ENCODE measurements at places on chromosomes 5 and 9.

DNA sequence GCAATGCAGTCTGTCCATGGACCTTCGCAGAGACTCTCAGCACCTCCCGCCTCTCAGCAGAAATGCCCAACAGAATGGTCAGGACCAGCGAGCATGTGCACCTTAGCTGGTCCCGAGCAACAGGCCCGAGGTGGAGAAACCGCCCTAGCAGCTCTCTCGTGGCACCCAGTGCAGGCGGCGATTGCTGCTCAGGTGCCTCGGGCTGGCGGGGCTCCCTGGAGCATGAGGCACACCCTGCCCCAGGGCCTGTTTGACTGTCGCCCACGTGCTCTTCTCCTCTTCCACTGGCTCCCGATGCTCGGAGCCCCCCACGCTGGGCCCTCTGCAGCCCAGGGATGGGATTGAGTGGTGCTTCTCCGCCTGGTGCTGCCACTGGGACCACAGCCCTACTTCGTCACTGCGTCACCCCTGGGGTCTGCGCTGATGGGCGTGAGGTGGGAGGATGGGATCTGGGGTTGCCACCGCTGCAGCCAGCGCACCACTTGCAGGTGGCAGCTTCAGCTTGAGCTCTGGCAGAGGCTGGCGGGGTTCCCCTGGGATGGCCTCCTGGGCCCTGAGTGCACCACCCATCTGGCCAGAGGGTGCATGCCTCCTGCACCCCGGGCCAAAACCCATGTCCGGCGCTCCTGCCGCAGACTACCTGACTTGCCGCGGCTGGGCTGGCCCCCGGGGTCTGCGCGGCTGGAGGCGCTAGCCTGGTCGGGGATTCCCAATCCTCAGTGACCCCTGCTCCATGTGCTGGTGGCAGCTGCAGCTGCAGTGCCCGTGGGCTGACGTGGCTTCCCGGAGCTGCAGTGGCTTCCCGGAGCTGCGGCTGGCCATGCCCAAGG lies 244.2 kb downstream of the FOXD4L6 start:
- DNase-seq, result no peak

GRCh38 chr5:113000466-113000865 lies 23.9 kb downstream of the DCP2 start:
- no peak for DNase-seq

- DNase-seq, result no peak
These were observed 43.1 kb downstream of the SPTAN1 start for GRCh38 chr9:128595471-128595870.

- DNase-seq, result no peak
These were observed 238.4 kb downstream of the TRPM3 start for GRCh38 chr9:70883056-70883455.

DNA sequence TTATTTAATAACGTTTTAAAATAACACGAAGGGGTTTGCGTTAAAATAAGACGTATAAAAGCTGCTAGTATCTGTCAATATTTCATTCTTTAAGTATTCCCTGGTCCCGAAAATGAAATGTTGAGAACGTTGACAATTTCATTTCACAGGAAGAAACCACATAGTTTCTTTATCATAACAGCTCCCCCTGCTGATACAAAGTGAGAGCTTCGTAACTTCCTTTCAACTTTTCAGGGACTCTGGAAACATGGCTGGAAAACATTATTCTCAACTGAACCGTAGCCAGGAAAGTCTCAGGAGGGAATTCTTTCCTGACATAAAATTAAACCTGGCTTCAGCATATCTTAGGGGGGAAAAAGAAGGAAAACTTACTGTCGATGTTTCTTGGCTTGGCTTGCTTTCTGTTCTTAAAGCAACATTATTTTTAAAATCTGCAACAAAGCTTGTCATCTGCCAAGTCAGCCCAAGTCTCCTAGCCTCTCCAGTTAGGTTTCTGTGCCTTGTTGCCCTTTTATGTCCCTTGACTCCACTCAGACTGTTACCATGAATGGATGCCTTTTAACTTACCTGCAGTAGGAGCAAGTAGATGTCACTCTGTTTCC lies 122.9 kb upstream of the DAB2 start:
- DNase-seq, result peak; percentile 89

DNA sequence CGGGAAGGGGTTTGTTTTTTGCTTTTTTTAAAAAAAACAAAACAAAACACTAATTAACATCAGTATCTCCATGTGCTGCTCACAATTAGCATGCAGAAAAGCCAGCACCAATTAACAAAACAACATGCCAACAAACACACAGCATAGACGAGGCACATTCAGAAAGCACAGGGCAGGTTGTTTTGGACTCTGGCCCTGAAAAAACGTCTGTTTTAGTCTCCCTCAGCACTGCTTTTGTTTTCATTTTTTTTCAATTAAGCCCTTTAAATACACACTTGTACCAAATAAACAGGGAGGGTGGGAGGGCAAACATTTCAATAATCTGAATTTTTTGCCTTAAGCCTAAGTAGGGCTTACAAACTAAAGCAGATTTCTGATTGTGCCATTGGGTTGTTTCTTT lies 309.6 kb downstream of the DTWD2 start:
- DNase-seq, result no peak

DNA sequence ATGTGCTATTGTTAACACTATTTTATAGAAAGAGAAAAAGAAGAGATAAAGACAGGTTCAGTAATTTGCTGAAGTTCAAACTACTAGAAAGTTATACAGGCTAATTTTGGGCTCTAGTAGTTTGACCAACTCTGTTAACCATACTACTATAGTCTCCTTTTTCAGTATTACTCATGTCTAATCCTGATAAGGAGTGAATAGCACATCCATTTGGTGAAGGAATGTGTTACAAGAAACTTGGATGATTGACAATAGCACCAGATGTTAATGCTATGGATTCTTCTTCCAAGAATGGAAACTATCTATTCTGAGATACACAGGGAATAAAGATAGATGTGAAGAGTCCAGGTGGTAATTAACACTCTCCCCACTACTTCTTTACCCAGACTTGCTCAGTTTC lies 677.3 kb downstream of the PRELID2 start:
- no peak for DNase-seq

GRCh38 chr5:59333416-59333815 lies 560.1 kb downstream of the PDE4D start:
- no peak for DNase-seq

- no peak for DNase-seq
These were observed 124.9 kb upstream of the ZNF608 start for GRCh38 chr5:124871303-124871702.

GRCh38 chr9:24035816-24036215 lies 209.8 kb upstream of the ELAVL2 start:
- no peak for DNase-seq

GRCh38 chr9:69834056-69834455 lies 13.4 kb downstream of the CFAP95 start:
- DNase-seq, result no peak

GRCh38 chr9:124839612-124840299 lies 13.5 kb upstream of the WDR38 start:
- no peak for DNase-seq

DNA sequence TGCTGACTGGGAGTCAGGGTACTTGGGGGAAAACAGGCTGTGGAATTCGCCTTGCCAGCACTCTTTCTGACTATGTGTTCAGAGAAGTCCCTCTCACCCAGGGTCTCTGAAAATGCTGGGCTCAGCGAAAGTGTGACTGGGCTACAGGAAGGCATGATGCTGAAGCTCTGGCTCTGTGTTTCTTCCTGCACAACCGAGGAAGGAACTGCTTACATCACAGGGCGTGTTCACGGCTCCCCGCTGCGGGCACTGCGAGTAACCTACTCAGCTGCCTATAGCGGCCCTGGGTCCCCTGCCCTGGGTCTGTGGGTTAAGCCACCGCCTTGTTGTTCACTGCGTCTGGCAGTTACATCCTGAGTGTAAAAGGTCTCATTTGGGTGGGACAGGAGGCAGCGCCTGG lies 222.4 kb upstream of the IRX4 start:
- no peak for DNase-seq

GRCh38 chr5:173751266-173751600 lies 134.8 kb upstream of the BOD1 start:
- DNase-seq, result no peak

GRCh38 chr5:67414712-67415111 lies 218.1 kb upstream of the CD180 start:
- peak; percentile 80 for DNase-seq

GRCh38 chr9:129208207-129209032 lies 30.4 kb upstream of the IER5L start:
- DNase-seq, result no peak

- no peak for DNase-seq
These were observed 1.2 kb downstream of the SCAMP1 start for GRCh38 chr5:78361631-78361993.

DNA sequence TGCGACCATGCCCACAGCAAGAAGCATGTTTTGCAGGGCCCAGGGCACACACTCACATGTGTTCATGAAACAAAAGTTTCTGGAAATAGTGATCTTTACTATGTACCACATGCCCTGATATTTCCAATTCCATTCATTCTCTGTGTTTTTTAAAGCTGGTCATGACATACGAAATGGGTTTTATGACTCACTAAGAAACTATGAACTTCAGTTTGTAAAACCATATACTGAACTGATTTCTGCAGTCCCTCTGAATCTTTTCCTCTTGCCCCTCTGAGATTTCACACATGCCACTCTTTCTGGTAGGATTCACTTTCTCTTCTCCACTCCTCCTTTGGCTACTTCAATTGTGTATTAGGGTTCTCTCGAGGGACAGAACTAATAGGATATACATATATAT lies 416.1 kb upstream of the TRPC7 start:
- peak; percentile 81 for DNase-seq

- DNase-seq, result no peak
These were observed 30.7 kb upstream of the LPCAT1 start for GRCh38 chr5:1554410-1554967.

GRCh38 chr9:35533398-35533797 lies 43.5 kb downstream of the RUSC2 start:
- no peak for DNase-seq

DNA sequence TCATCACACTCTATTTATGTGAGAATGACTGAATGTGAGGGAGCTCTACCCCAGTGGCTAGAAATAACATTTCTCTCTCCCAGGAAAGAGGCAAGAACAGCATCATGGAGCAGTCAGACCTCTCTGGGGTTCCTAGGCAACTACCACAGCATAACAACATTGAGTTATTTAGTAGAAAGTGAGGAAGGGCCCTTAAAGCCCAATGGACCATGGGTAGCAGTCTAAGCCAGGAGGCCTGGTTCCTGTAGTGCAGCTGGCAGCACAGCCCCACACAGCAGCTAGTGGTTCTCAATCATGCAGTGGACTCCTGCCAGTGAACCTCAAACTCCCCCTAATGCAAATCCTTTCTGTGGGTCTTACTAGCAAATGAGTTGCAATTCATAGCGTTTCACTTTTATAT lies 55.3 kb downstream of the SPEF2 start:
- no peak for DNase-seq

GRCh38 chr5:10680876-10681481 lies 80.1 kb downstream of the DAP start:
- DNase-seq, result no peak

DNA sequence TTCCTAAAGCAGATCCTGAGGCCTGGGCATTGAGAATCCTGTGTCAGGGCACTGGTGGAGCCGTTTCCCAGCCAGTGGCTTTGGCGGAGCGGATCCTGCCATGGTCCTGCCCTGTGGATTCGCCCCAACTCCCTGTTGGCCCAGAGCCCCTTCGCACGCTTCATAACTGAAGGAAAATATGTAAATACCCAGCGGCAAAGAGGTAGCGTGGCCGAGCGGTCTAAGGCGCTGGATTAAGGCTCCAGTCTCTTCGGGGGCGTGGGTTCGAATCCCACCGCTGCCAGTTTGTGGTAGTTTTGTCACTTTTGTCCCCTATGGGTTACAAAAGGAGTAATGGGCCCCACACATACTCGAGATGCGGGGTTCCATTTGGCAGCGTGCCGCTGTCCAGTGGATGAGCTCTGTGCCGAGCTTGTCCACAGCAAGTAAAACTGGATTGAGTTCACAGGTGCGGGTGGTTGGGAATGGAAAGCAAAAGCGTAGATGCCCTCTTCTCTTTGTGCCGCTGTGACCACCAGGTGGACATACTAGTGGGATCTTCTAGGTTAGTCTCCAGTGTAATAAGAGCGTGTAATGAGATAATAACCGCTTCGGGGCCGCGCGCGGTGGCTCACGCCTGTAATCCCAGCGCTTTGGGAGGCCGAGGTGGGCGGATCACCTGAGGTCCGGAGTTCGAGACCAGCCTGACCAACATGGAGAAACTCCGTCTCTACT lies 17.3 kb downstream of the TRIM7 start:
- DNase-seq, result peak; percentile 94

GRCh38 chr9:86637515-86637914 lies 283.3 kb upstream of the TUT7 start:
- DNase-seq, result no peak

GRCh38 chr5:146623666-146624065 lies 107.7 kb upstream of the GPR151 start:
- no peak for DNase-seq

GRCh38 chr9:72540348-72540873 lies 19.0 kb downstream of the TMC1 start:
- DNase-seq, result peak; percentile 84

DNA sequence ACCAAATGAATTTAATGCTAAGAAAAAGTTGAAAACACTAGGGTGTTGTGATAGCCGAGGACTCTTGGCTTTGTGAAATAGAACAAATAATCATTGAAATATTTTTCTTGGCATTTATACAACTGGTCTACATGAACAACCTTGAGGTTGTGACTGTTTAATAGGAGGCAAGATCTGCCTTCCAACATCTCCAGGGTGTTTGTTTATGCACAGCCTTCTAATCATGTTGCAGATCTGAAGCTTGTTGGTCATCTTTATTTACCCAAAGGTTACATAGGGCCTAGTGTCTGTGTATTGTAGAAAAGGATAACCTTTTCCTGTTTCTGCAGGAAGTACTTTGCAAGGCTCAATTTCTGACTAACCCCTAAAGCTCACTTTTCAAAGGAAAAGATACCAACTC lies 65.2 kb upstream of the RANBP3L start:
- no peak for DNase-seq

DNA sequence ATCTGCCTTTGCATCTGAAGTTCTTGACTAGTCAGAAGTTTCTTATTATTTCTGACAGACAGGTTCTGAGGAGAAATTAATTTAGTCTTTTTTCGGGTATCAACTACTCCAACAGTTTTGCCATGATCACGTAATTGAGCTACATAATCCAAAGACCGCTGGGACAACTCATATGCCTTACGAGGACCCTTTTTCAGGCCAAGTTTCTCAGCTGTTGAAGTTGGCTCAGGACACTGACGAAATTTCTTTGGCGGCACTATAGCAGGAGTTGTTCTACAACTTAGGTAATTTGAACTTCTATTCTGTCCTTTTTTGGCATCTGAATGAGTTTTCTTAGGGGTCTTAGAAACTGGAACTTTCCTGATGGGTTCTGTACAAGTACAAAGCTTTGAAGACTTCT lies 27.2 kb downstream of the SETX start:
- DNase-seq, result no peak

Data from trophoblast cell (in vitro differentiated cells and primary cell).